Type B pancreatic cell (in vitro differentiated cells): ENCODE measurements at places on chromosomes 2 and 18. TPM values are rescaled to one million over a fixed set of nuclear protein-coding genes. Genes with fewer than 3 reads are reported as not detected.

Gene ARHGEF33
- 1.0 and 1.5 TPM in 2 replicates for total RNA-seq

Gene PKDCC
- 81.8 and 158 TPM in 2 replicates for total RNA-seq

Gene ATP8B1
- total RNA-seq = 21.7 and 52.9 TPM in 2 replicates

Gene UGT1A7
- 0.19 TPM in 1 of 2 replicates, not detected in the other for total RNA-seq

Gene RAB6C
- total RNA-seq = 0.29 and 0.50 TPM in 2 replicates

Gene CNTNAP5
- 3.3 and 5.0 TPM in 2 replicates for total RNA-seq

Gene DNER
- total RNA-seq = 2.6 and 15.9 TPM in 2 replicates

Gene VSNL1
- 4.1 and 4.6 TPM in 2 replicates for total RNA-seq
